Stimulated activated CD8-positive, alpha-beta memory T cell treated with anti-CD3 and anti-CD28 coated beads, Interleukin-7, amount 100 ng/mL, for 24 hours (primary cell): ENCODE measurements at places on chromosomes 2 and 18.

DNA sequence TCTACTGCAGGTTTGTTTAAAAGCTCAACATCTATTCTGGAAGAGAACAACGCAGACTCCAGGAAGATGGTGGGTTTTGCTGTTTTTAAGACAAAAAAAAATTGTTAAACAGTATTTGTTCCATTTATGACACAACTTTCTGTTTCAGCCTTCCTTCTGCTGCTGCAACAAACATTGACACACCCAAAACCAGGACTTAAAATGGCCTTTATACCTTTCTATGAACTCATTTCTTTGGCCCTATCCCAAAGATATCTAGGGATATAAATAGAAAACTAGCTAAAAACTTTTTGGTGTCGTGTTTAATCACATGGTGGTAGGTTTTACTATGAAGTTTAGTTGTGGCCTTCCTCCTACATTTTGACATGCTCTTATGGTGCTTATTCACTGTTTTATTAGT lies 964 bp upstream of the GALNT3 start:
- no peak for DNase-seq

DNA sequence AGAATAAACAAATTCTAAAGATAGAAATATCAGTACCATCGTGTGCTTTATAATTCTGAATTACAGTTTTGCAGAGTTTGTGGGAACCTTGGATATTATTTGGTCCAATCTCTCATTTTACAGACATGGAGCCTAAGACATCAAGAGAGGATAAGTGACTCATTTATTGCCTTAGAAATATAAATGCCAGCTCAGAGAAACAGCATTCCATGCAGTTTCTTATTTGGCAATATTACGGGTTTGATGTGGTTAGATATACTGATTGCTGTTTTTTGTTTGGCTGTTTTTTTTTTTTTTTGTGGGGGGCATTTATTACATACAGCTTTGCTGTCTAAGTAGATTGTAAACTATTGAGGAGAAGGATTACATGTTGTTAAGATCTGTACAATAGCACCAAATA lies 1241.1 kb upstream of the LRRTM1 start:
- DNase-seq: no peak

- no peak for DNase-seq
Observed at GRCh38 chr2:29509397-29509796, 394.2 kb downstream of the CLIP4 start.

GRCh38 chr18:48918660-48919456 lies 31.9 kb downstream of the SMAD7 start:
- no peak for DNase-seq

DNA sequence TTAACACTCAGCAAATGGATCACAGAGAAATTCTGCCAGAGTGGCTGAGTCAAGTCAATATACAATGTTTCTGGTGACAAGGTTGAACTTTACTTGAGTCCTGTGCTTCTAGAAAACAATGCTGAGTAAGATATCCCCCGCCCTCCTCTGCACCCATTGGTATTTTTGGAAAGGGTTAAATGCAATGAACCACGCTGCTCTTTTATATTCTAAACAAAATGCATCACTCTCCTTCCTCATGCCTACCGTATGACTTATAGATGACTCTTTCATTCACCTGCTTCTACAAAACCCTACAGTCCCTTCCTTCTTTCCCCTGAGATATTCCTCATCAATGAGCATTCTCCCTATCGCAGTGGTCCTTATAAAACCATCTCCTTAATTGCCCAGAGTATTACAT lies 168.8 kb downstream of the TXNL1 start:
- no peak for DNase-seq

DNA sequence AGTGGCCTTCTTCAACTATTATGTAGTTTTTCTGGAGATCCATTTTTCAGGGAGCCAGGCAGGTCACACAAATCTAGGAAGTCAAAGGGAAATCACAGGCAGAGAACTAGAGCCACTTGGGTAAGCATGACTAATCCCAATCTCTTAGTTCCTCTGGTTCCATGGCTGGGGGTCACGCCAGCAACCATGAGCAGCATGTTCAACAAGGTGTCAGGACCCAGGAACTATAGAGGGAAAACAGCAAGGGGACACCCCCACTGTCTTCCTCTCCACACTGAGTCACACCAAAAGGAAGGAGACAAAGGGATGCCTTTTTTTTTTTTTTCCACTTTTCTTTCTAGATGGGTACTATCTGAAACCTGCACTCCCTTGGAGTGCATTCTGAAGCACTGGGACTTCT lies 250.9 kb downstream of the OTX1 start:
- no peak for DNase-seq

DNA sequence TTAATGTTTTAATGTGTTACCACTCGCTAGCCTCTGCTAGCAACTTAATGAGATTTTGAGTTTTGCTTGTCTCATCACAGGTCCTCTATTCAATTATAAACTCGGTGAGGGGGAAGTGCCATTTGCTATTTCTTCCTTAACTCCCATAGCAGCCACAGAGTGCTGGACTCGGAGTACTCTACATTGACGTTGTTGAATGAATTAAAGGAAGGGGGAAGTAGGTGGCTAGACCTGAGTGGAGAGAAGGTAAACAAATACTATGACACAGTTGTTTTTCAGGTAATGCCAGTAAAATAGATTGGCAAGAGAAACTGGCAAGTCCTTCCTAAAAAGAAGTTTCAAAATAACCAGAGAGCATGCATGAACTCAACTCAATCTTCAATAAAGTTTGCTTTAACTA lies 339.3 kb downstream of the HRH4 start:
- no peak for DNase-seq

DNA sequence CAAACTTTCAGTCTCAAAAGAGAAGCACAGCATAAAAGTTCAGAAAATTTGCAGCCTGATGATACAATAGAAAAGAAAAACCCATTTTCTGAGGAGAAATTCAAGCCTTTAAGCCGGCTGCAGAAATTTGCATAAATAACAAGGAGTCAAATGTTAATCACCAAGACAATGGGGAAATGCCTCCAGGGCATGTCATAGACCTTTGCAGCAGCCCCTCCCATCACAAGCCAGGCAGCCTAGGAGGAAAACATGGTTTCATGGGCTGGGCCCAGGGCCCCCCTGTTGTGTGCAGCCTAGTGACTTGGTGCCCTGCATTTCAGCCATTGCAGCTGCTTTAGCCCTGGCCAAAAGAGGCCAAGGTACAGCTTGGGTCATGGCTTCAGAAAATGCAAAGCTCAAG lies 54.1 kb upstream of the CAVIN2 start:
- no peak for DNase-seq
